Urinary bladder (tissue), 4 donors: ENCODE measurements at places on chromosomes 5 and 9. TPM values are rescaled to one million over a fixed set of nuclear protein-coding genes. Genes with fewer than 3 reads are reported as not detected.

C9 gene
- 0.47 TPM for polyA plus RNA-seq

PCDHA8 gene
- 0.06 TPM for polyA plus RNA-seq

KCNT1 gene
- 0.37 TPM for polyA plus RNA-seq

PCA3 gene
- 6.1 TPM for polyA plus RNA-seq
